HS-5 (cell line): ENCODE measurements at places on chromosomes 6 and 20.

- no peak for DNase-seq
Measured at GRCh38 chr6:149202952-149203351, 114.6 kb upstream of the TAB2 start.

GRCh38 chr6:79989641-79990040, 14.8 kb upstream of the TTK start:
- DNase-seq = no peak

- DNase-seq = no peak
Measured at GRCh38 chr6:118984342-118984741, 49.4 kb upstream of the MCM9 start.

DNA sequence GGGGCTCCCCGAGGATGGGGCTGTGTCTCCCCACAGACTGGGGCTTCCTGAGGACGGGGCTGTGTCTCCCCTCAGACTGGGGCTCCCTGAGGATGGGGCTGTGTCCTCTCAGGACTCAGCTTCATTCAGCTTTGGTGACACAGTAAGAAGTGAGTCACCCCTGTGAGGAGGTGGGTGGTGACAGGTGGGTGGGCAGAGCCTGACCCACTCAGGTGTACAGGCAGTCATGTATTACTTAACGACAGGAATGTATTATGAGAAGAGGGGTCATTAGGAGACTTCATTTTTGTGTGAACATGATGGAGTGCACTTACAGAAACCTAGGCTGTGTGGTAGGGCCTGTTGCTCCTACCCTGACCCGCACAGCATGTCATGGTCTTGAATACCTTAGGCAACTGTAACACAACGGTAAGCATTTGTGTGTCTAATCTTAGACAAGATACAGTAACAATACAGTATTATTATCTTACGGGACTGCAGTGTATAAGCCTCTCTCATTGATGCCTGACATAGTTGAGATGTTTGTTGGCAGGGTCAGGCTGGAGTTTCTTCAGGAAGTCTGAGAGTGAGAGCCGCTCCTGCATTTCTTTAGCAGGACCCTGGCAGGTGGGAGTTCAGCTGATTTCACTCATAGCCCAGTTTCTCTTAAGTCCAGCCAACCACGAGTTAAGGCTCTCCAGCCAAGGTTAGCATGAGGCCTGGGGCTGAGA, 10.9 kb upstream of the PGC start:
- no peak for DNase-seq

- no peak for DNase-seq
Measured at GRCh38 chr20:37839955-37840354, 63.0 kb upstream of the VSTM2L start.

- DNase-seq = no peak
Measured at GRCh38 chr6:53922539-53922981, 127.8 kb downstream of the LRRC1 start.

DNA sequence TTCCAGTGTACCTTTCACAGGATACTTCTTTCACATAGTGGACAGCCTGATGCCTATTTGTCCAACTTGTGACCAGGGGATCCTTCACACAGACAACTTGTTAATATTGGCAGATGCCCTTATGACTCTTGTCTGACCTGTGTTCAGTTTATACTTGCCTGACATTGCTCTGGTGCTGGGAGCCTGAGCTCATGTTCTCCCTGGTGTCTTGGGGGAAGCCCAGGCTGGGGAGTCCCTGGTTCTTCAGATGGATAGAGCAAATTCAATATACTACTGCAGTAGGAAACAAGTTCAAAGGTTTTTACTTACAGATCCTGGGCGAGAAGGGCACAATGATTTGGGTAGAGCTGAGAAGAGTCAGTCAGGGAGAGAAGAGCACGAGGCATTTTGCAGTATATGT, 76.1 kb downstream of the NKAIN2 start:
- no peak for DNase-seq

GRCh38 chr20:3692706-3693294, 11.0 kb upstream of the ADAM33 start:
- no peak for DNase-seq

- no peak for DNase-seq
Measured at GRCh38 chr6:139189665-139190064, 54.8 kb downstream of the HECA start.

DNA sequence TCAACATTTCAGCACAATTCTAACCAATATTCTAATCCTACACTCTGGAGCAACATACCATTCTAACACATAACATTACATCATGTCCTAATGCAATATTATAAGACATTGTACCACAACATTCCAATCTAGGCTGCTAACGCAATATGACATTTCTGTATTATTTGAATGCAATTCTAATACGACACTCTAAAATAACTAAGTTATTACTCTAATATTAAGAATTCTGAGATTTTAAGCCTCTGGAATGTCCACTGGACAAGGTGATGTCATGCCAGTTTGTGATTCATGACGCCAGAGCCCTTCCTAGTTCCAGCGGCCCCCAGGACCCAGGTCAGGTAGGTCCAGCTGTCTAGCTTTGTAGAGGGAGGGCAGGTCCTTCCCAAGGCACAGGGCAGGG, 69.7 kb upstream of the SIRPA start:
- DNase-seq = no peak

- no peak for DNase-seq
Measured at GRCh38 chr6:68326762-68327161, 308.3 kb upstream of the ADGRB3 start.

DNA sequence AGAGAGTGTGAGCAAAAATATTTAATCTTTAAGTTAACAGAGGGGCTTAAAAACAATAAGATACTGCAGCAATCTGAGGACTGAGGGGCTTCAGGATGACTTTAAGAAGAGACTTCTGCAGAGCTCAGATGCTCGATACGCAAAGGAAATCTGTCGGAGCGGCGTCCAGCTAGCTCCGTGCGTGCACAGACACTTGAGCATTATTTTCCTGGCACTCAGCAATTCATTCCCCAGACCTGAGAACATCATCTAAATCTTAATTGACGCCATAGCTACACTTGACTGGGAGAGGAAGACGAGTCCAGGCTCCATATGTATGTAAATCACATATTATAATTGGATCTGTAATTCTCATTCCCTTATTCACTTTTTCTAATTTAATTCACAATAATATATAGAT, 228.2 kb downstream of the SOD2 start:
- no peak for DNase-seq

DNA sequence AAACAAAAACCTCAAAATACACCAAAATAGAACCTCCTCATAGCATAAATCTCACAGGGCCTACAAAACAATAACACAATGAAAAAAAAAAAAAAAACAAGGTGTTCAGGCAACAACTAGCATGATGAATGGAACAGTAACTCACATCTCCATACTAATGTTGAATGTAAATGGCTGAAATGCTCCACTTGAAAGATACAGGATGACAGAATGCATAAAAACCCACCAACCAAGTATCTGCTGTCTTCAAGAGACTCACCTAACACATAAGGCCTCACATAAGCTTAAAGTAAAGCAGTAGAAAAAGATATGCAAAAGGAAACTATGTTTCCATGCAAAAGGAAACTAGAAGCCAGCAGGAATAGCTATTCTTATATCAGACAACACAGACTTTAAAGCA, 121.3 kb downstream of the CDK19 start:
- DNase-seq = no peak

DNA sequence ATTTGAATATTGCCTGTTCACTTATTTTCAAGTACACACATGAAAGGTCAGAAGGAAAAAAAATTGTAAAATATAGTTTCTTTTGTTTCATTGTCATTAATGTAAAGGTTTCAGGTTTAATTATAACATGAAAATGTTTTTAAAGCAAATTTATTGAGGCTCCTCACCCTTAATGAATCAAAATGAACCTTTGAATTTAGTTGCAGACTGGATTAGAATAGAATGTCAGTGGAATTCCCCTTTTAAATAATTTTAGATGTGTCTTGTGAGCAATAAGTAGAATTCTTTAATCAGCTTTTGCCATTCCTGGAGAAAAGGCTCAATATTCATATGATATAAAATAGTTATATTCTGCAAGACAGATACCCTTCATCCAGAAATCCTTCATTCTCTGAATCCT, 70.7 kb upstream of the SMIM8 start:
- DNase-seq = no peak

DNA sequence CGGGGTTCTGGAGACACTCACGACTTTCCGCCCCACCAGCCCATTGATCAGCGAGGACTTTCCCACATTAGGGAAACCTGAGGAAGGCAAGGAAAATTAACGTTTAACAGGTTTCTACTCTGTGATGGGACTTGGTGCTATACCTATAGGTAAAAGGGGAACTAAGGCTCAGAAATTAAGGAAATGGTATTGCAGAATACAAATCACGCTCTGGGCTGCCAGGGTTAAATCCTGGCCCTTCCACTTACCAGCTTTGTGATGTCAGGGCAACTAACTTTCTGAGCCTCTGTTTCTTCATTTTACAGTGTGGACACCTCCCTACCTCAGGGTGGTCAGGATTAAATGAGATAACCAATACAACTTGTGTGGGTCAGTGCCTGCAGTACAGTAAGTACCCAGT, 8.8 kb downstream of the GNL1 start:
- no peak for DNase-seq

DNA sequence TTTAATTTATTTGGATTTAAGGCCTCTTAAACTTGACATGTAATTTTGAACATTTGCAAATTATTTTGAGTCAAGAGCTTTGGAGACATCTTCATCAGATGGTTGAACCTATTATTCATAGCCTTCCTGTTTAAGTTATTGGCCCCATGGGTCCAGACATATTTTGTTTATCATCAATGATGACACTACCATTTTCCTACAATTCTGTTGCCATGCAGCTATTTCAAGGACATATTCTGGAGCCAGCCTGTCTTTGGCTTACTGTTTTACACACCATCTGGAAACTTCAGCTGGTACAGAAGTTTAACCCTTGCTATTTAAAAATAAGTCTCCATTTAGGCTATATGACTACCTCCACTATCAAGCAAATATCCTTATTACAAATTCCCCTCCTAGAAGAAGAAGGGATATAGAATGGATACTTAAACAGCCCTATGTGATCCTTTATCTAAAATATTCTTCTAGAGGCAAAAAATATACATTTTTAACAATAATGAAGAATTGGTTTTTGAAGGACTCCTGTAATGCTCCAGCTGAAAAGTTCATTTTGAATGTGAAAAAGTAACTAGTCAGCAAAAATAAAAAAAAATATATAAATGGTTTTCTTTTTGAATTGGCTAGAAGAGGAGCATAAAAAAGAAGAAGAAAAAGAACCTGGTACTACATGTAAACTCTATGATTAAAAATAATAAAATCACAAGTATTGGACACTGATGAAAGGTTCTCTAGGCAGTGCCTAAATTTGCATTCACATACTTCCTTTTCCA, 544.0 kb upstream of the HS3ST5 start:
- no peak for DNase-seq

DNA sequence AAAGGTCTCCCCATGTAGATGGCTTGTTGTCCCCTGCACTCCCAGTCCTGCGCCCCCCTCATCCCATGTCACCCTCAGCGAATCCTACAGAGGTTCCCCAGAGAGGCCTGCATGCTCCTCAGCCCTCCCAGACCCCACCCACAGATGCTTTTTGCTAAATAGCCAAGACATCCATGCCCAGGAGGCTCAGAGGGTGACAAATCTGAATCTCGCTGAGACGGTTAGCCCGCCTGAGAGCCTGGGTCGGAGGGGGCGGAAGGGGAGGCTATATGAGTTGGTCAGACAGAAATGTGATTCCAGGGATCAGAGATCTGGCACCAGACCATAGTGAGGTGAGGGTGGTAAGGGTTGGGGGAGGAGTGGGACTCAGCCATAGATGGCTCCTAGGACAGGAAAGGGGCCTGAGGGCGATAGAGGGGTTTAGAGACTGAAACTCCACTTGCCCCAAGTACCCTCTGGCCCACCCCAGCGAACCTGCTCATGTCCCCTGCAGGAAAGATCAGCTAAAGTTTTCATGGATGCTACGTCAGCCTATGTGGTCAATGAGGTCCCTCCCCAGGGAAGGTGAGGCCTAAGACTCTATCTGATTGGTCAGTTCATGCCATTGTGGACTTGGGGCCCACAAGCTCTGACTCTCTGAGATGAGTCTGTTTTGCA, 33.2 kb downstream of the TFEB start:
- no peak for DNase-seq

DNA sequence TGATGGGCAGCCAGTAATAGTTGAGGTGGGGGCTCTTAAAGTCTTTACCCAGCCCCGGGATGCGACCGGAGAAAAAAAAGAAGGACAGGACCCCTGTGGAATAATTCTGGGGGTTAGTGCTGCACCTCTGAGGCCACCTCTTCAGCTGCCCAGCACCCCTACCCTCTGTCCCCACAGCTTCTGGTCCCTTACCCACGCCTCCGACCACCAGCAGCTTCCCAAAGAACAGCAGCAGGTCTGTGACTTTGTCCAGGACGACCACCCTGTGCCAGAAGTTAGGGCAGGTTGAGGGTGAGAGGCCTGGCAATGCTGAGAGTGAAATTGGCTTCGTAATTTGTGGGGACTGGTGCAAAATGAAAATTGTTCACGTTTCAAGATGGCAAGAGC, 2.2 kb upstream of the NEU1 start:
- DNase-seq = no peak
